ENCODE measurements at places on chromosomes 3 and 15. TPM values are rescaled to one million over a fixed set of nuclear protein-coding genes. Genes with fewer than 3 reads are reported as not detected.
A peak's percentile ranks its signal among the peaks of the same experiment; 100 is the strongest.

Gene USF3
- 0.44 TPM for total RNA-seq

Gene SNAPC5
- 73.8 TPM for total RNA-seq

Gene ACOX2
- total RNA-seq = 2.0 TPM

Gene AMOTL2
- total RNA-seq = 114 TPM

Gene ADGRG7
- total RNA-seq = not detected

Gene DISP2
- under 0.01 TPM for total RNA-seq

Gene SMCO1
- not detected for total RNA-seq

Gene C3orf52
- total RNA-seq = 8.8 TPM

Gene SLCO3A1
- 23.4 TPM for total RNA-seq

Gene VWA5B2
- total RNA-seq = 5.7 TPM

Gene NR2E3
- total RNA-seq = not detected

Gene C3orf49
- not detected for total RNA-seq

Gene PIGZ
- 12.7 TPM for total RNA-seq

Gene PCOLCE2
- 70.4 TPM for total RNA-seq

Gene GPR156
- not detected for total RNA-seq

Gene GLDN
- not detected for total RNA-seq

Gene CAV3
- total RNA-seq = not detected

Gene STRC
- total RNA-seq = not detected

Gene LRTM1
- total RNA-seq = not detected

Gene FAM131A
- 33.4 TPM for total RNA-seq

Gene PLSCR5
- total RNA-seq = not detected

- no peak for DNase-seq
These were observed 30.1 kb downstream of the GOLGB1 start for GRCh38 chr3:121719423-121719822.

DNA sequence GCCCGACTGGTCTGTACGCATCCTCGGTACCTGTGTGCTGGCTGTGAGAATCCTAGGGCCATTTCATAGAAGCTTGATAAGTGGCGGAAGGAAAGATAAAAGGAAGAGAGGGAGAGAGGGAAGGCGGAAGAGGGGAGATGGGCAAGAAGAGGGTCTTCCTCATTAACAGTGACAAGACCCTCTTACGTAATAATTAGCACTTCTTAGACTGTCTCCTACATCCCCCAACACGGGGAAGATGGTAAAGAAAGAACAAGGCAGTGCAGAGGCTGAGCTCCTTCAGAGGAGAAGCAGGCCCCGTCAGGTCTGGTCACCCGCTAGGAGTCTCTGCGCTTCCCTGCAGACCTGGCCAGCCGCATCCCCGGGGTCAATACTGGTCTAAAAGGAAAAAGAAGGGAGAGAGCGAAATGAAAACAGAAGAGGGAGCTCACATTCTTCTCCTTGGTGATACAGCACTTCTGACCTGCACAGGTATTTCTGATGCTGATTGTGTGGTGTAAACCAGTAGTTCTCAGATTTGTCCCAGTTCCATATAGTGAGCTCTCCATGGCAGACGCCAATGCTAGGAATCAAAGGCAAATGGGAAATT lies 19.0 kb upstream of the FAM240A start:
- DNase-seq = no peak

DNA sequence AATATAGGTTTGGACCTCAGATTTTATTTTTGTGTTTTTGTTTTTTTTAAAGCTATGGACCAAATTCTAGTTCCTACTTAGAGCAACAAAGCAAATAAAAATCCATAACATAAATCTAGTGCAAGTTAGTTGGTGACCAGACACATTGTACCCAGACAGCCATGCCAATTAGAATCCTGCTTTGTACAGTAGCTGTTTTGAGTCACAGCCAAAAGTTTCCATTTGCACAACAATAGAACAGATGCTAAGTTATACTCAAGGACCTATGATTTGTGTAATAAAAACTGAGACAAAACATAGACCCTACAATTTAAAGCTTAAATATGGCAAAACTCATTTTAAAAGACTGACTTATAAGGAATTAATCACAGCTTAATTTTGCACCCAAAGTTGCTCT lies 513.1 kb upstream of the CBLB start:
- no peak for DNase-seq

DNA sequence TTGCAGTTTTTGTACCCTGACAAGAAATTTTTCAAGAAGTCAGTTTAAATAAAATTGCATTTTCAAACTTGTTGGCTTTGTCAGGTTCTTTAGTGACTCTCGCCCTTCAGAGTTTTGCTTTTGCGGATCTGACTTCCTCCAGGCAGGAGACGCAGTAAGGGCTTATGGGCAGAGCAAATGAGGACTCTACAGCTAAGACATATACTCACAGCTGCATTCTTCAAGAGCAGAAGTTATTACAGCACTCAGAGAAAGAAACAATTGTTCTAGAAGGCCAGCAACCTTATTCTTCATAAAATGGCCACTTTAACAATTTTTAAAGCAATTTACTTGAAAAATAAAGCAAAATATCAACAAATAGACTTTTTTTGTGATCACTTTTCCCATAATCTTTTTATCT lies 438.8 kb upstream of the THRB start:
- DNase-seq = no peak

- DNase-seq = no peak
These were observed 18.8 kb downstream of the LRIG1 start for GRCh38 chr3:66482018-66482404.

- DNase-seq = no peak
These were observed 43.5 kb downstream of the ARRDC4 start for GRCh38 chr15:98003996-98004395.

GRCh38 chr3:139506766-139507165 lies 30.4 kb upstream of the RBP2 start:
- DNase-seq = peak; percentile 9

GRCh38 chr15:100994597-100995446 lies 75.7 kb downstream of the LRRK1 start:
- no peak for DNase-seq

GRCh38 chr3:187811585-187812250 lies 66.5 kb upstream of the BCL6 start:
- peak; percentile 61 for DNase-seq

- DNase-seq = peak; percentile 33
These were observed 9.6 kb upstream of the PSMD2 start for GRCh38 chr3:184289426-184289938.

DNA sequence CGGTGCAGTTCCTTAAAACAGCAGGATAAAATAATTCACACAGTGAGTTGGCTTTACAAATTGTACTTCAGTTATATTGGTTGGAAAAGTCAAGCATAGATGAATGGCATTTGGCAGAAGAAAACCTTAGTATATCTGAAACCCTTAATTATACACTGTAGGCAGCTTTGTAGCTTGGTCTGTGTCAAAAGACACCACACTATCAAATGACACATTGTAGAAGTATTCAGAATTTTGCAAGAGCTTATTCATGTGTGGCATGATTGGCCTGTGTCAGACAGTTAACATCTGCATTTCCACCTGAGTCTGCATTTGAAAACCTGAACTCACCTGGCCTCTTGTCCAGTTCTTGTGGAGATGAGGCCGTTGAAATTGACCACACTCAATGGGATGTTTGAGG lies 13.8 kb downstream of the TMEM266 start:
- DNase-seq = peak; percentile 16

GRCh38 chr3:179322286-179323196 lies at the start of gene ZNF639:
TSS of gene ZNF639 (plus strand) at chr3:179323031. CDS start at chr3:179328294, 5,263 bp downstream.
- DNase-seq = peak; percentile 95

DNA sequence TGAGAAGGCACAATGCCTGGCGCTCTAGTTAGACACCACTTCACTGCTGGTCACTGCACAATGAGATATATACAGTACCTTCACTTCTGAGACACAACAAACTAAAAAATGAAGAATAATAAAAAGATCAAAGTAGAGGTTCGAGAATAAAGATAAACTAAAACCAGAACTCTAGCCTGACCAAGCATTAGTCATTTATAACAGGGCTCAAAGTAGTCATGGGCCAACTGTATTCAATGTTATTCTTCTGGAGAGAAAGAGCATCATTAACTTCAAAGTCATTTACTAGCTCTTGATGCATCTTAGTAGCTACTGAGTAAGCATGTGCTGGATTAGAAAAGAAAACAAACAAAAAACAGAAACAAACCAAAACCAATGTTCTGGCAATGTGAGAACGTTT lies 145.2 kb downstream of the SSR3 start:
- no peak for DNase-seq

DNA sequence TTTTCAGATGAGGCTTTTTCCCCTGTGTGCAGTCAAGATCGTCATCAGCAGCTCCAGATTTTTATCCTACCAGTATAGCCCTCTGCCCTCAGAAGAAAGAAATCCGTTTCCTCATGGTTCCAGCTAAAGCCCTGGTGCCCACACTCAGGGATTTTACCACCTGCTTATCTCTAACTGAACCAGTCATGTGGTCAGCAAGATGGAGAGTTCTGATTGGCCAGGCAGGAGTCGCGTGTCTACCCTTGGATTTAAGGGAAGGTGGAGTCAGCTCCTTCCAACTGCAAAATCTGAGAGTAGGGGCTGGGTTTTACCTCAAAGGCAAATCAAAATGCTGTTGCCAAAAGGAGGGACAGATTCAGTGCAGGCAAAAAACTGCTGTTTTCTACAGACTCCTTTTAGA lies 135.3 kb downstream of the LRTM1 start:
- DNase-seq = no peak

GRCh38 chr3:105366326-105367062 lies at the start of gene ALCAM:
TSS of gene ALCAM (plus strand) at chr3:105366909.
- peak; percentile 98 for DNase-seq

GRCh38 chr15:55741833-55742497 lies 987 bp downstream of the PRTG start:
- DNase-seq = peak; percentile 43

DNA sequence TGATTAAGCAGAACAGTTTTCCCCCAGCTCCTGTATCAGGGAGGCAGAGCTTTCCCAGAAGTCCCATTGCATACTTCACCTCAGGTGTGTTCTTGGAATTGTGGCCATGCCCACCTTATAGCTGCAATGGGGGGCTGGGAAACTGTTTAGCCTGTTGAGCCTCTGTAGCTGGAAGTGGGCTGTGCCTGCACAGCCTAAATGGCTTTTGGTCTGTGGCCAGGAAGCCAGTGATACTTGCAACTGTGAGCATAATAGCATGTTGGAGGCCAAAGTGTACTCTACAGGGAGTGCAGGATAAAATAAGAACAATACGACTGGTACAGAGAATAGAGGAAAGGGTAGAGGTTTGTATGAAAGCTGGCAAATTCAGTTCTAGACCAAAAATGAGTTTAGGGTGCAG lies 248.5 kb downstream of the PTPRG start:
- no peak for DNase-seq

DNA sequence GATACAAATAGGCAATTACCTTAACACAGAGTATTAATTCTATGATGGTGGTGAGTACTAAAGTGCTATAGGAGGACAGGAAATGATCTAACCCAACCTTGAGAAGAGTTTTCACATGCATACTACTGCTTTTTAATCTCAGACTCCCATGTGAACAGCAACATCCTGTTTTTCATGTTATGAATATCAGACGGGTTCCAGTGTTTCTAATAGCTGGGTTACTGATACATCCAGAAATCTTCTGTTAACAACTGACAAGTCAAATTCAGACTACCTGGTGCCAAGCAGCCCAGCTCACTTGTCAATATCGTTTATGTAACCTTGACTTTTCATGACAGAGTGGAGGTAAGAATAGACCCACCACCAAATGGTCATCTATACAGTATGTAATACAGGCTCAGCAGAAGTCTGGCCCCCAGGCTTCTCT lies 220.2 kb upstream of the COL8A1 start:
- DNase-seq = no peak

DNA sequence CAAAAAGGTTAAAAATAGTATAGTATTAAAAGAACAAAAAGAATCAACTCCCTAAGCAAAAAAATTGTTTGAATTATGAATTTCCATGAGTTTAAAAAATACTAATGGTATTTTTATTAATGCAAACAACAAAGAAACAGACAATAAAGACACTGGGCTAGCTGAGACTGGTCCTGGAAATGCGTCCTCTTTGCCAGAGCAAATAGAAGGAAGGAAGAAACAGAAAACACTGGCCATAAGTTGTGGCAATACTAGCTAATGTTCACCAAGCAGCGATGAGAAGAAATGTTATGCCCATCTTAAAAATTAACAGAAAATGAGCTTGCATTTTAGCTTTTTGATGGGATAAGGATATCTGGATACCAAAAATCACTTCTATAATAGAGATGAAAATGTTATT lies 88.6 kb downstream of the TBL1XR1 start:
- no peak for DNase-seq

- no peak for DNase-seq
These were observed 7.7 kb downstream of the ARNT2 start for GRCh38 chr15:80411788-80412288.

DNA sequence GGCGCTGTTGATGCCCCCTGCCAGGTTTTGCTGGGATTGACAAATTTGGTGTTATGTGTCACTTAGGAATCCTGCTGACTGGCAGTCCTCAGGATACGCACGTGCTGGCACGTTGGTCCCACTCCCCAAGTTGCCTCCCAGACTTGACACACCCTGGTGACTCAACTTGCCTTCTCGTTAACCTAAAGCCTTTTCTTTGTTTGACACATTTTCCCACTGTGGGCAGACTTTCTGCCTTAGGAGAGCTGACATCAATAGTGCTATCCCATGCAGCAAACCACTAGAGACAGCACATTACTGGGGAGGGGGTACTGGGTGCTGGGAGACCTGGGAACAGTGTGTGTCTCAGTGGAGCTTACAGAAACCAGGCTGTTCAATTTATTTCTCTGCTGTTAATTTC lies 104.3 kb downstream of the OXNAD1 start:
- no peak for DNase-seq

DNA sequence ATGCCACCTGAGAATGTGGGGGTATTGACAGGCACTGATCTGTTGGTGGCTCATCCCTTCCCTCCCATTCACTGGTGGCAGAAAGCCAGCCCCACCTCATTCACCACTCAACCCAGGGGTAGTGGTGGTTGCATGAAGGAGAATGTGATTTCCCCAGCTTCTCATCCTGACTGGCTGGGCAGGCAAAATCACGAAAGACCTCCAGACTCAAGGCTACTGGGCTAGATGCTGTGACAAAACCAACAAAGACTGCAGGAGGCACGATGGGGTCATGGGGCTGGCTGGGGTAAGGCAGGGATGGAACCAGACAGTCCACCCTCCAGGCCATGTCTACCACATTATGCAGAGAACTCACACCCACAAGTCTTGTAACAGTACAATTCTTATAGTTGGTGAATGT lies 33.9 kb downstream of the FSTL1 start:
- DNase-seq = no peak

DNA sequence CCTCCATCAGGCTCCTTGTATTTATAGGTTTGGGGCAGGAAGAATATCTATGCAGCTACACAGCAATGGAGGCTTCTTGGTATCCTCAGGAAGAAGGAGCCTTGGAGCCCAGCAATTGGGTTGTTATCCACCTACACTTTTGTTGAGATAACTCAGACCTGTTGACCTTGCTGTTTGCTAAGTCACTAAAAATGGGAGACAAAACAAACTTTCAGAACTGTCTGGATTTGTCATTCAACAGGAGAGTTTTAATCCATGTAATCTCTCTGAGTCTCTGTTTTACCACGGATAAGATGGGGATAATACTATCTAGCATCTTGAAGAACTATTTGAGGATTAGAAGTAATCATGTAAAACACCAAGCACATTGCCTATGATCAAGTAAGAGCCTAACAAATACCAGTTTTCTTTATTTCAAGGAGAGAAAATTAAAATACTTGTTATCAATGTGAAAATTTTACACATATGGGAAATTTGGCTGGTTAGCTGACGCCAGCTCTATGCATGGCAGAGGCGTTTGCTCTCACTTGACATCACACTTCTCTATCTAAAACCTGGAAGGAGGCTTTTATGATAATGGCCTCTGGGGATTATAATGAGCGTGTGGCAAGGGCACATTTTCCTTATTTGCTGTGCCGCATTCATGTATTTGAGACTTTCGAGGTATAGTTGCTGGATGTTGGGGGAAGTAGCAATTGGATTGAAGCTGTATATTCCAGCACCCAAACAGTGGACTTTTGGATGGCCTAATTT lies 215.6 kb downstream of the PDCD6IP start:
- DNase-seq = no peak

Data from Caki2 (cell line).